NCI-H69 (cell line): ENCODE measurements at places on chromosomes 12 and 14.

- peak; percentile 69 for DNase-seq
Measured at GRCh38 chr12:116955382-116956021, 44.8 kb downstream of the FBXW8 start.

DNA sequence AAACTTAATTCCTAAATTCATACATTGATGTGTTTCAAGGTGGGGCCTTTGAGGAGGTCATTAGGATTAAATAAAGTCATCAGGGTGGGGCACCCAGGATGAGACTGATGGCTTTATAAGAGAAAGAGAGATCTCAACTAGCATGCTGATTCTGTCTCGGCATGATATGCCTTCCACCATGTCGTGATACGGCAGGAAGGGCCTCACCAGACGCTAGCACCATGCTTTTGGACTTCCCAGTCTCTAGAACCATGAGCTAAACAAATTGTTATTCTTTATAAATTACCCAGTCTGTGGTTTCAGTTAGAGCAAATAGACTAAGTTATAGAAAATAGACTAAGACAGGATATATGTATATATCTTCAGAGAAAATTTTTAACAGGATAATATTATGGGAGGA is 759.6 kb downstream of the MED13L start:
- no peak for DNase-seq

GRCh38 chr14:96648506-96649326 is 146.5 kb downstream of the PAPOLA start:
- peak; percentile 22 for DNase-seq

DNA sequence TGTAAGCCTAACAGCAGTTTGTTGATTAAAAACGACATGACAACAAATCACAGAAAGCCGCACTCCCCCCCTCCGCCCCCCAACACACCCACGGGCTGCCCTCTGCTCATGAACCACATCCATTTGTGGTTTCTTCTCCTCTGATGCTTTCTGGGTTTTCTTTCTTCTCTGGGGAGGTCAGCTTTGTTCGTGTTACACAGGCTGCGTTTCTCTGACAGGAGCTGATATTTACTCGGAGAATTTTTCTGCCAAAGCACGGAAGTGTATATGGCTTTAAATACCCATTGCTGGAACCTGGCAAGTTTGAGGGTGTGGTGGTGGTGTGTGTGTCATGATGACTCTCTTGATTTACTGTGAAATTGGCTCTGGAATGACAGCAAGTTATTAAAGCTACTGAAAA is 883.7 kb upstream of the TMEM132C start:
- no peak for DNase-seq

DNA sequence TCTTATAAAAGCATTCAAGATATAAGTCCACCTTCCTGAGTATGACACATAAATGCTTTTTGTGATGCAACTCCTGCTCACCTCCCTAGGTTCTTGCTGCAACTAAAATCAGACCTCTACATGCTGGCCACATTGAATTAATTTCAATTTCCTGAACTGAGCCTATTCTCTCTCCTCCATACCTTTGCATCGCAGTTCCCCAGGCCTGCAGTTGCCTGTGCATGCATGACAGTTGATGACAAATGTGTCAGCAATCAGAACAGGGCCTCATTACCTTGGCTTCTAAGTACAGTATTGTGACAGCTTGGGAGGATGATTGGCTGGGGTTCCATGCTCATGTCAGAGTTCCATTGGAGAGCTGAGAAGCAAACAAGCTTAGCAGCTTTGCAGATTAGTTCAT is 3.9 kb upstream of the TM7SF3 start:
- peak; percentile 19 for DNase-seq

GRCh38 chr14:66746316-66747006 is 238.5 kb downstream of the GPHN start:
- DNase-seq = peak; percentile 19

DNA sequence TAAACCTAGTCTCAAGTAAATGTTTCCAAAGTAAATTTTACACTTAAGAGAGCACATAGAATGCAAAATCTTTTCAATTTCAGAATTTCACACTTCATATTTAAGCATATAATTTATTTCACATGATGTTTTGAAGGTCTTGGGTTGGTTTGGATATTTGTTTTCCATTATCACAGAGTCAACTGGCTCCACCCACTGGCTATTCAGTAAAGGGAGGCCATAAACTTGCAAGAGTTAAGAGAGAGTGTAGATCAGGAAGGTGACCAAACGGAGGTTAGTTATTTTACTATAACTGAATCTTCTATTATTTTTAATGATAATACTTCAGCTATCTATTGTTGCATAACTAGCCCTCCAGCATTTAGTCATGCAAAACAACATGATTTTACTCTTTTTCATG is 6.2 kb upstream of the CPNE8 start:
- no peak for DNase-seq

DNA sequence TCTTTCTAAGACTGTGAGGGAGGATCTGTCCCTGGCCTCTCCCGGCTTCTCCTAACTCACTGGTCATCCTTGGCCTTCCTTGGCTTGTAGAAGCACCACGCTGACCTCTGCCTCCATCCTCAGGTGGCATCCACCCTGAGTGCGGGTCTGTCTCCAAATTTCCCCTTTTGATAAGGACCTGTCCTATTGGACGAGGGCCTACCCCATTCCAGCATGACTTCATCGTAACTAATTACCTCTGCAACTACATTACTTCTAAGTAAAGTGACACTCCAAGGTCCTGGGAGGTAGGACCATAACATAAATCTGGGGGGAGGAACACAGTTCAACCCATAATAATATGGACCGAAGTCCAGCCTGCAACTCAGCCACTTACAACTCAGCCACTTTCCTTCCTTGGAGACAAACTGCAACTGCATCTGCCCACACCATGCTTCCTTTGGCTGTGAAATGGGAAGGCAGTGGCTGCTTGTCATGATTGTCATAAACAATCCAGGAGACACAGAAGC is 229.6 kb upstream of the DIO3 start:
- DNase-seq = no peak

GRCh38 chr14:32336702-32337101 is 7.6 kb downstream of the AKAP6 start:
- no peak for DNase-seq

DNA sequence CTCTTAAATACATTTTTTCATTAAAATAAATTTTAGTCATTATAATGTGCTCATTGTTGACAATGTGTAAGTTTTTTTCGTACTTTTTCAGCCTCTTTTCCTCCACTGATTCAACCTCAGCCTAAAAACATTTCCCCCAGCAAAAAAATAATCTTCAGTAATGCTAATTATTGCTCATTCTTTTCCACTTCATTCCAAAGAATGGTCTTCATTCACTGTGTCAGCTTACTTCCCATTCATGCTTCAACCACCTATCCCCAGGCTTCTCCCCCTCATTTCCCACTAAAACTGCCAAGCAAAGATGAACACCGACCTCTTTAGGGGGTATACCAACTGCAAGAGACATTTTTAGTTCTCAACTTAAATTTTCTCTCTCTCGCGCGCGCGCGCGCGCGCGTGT is 2.7 kb upstream of the IPO8 start:
- DNase-seq = no peak

GRCh38 chr12:91833780-91834359 is 311.8 kb downstream of the BTG1 start:
- no peak for DNase-seq

- no peak for DNase-seq
Measured at GRCh38 chr12:49400304-49400703, 33.0 kb downstream of the SPATS2 start.

DNA sequence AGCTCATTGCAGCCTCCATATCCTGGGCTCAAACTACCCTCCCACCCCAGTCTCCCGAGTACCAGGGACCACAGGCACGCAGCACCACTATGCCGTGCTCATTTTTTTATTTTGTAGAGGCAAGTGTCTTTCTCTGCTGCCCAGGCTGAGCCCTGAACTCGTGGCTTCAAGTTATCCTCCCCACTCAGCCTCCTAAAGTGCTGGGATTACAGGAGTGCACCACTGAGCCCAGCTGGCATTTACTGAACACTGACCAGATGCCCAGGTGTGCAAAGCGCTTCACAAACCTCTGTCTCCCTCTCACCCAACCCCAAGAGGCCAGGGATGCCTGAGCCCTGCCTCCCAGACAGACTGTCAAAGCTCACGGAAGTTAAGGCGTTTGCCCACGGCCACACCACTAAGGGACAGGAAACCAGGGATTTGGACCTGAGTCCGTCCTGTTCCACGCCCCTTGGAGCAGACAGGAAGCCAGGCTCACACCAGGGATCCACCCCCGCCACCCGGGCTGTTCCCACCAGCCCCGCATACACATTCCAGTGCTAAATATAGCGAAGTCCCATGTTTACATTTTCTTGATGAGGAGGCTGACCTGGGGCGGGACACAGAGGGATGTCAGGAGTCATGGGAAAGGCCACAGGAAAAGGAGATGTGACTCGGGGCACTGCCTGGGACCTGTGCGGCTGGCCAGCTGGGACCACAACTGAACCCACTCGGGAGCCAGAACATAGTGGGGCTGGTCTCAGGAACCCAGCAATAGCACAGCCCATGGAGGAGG is 51.2 kb downstream of the TESC start:
- DNase-seq = no peak

DNA sequence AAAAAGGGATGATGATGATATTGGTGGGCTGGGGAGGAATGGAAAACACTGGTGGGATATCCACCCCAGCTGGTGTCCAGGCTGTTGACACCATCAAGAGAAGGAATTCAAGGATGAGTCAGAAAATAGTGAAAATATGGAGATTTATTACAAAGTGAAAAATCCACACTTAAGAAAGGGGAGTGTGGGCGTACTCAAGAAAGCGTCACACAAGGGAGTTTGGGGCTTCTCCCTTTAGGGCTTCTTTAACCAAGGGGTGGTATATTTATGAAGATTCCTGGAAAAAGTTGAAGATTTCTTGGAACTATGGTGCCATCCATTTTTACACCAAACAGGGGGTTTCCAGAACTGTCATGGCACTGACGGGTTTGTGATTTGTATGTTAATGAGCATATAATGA is 63.1 kb upstream of the ARID2 start:
- DNase-seq = no peak

- DNase-seq = peak; percentile 25
Measured at GRCh38 chr12:51442324-51442723, 17.7 kb downstream of the SLC4A8 start.

GRCh38 chr12:94171595-94171930 is 23.2 kb downstream of the PLXNC1 start:
- DNase-seq = no peak

DNA sequence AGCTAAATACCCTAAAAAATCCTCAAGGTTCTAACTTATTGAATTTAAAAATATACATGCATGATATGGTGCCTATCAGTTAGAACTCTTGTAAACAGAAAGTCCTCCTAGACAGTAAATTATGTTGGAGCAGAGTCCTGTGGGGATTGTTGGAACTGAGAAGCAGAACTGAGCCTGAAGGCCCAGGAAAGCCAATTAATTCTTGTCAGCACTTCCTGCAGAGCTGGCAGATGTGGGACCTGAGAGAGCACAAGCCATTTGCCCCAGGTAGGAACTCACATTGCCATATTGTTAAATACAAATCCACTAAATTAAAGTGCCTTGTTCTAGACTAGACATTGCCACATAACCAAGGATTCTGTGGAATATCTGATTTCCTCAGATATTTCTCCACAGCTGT is 117.1 kb downstream of the RTN1 start:
- DNase-seq = peak; percentile 58

- DNase-seq = no peak
Measured at GRCh38 chr12:16670456-16671050, 64.6 kb upstream of the LMO3 start.

GRCh38 chr12:107955966-107956643 is 173.0 kb upstream of the WSCD2 start:
- DNase-seq = no peak

DNA sequence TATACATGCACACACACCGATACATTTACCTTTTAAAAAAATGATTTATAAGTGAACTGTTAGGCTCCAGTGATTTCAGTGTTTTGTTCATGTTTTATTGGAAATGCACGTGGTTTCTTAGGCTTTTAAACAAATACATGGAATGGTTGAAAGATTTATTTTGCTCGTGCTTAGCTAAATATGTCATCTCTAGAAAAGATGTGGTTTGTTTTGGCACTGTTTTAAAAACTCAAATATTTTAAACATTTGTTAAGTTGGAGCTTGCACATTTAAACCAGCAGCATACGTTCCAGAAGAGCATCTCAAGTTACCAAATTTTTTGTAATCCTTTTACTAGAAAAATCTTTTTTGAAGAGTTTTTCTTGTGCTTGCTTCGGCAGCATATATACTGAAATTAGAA is 44.5 kb downstream of the FOXA1 start:
- DNase-seq = peak; percentile 41

DNA sequence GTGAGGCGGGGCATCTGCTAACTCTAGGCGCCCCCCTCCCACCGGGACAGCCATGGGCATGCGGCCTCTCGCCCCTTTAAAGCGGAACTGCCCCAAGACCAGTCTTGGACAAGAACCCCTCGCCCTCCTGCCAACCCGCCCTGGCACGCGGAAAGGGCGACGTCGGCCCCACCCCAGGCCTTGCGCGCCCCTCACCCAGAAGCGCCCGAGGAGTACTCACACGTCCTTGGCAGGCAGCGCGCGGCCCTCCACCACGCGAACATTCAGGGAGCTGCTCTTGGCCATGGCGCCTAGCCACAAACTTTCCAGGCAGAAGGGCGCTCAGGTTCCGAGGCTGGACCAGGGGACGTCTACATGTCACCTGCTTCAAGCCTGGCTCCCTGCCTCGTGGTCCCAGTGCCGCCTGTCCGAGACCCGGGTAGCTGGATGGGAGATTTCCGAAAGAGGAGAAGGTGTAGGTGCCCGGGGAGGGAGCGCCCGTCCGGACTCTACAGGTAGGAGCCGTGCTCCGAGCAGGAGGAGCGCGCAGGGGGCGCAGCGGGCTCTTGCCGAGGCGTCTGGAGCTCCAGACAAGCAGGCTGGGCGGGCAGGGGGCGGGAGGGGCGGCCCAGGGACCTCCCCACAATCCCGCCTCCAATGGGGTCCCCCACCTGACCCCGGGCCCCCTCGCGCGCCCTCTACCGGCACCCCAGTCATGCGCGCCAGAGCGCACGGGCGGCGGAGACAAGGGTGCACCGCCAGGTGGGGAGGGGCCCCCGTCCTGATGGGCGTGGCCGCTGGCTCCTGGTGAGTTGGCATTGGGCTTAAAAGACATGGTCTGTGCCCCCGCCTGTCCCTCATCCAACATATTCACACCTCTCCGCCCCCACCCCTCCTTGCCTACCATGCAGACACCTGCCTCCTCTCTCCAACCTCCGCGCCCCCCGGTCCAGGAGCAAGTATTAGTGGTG is at the start of gene RASAL1:
TSS of gene RASAL1 (minus strand) at position 584 of the 950 bp plus-strand sequence. CDS start at position 285, 299 bp downstream.
- DNase-seq = peak; percentile 94

DNA sequence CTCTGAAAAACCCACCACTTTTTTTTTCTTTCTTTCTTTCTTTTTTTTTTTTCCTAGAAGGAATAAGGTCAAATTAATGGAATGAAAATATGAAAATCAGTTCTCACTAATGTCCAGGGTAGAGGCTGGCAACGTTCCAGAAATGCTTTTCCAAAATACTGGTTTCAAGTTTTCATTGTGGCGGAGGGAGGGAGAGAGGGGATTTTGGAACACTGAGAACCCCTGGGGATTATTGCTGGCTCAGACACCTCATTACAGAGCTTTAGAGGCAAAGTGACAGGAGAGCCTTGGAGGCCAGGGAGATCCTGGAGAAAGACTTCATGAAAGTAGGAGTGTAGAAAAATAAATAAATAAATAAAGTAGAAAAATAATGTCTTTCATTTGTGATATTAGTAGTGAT is 45.4 kb downstream of the ALX1 start:
- DNase-seq = peak; percentile 80
